Hippocampal formation (tissue), 2 donors: ENCODE measurements at places on chromosomes 2 and 18.

GRCh38 chr2:134391751-134392160 is 137.9 kb downstream of the MGAT5 start:
- DNase-seq, result no peak

- DNase-seq, result no peak
These were observed 54.7 kb upstream of the TGFA start for GRCh38 chr2:70608373-70608772.

DNA sequence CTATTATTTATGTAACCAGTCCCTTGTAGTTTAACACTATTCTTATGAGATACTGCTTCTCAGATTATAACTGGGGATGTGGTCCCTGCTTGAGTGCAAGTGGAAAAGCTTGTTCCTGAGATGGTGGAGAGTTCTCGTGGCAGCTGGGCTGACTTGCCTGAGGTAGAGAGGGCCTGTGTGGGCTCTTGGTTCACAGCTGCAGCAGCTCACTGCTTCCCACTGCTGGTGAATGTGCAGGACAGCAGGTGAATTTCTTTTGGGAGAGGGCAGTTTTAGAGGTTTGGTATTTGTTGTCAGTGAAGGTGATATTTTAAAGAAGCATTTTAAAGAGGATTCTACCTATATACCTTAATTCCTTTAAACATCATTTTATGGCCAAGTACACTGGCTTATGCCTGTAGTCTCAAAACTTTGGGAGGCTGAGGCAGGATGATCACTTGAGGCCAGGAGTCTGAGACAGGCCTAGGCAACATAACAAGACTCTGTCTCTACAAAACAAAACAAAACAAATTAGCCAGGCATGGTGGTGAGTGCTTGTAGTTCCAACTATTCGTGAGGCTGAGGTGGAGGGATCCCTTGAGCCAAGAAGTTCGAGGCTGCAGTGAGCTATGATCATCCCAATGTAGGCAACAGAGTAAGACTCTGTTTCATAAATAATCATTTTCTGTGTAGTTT is 94.8 kb downstream of the MTA3 start:
- peak; percentile 45 for DNase-seq

GRCh38 chr18:64180617-64181016 is 31.7 kb upstream of the LINC00305 start:
- no peak for DNase-seq

GRCh38 chr18:62523631-62524439 is 1.0 kb downstream of the ZCCHC2 start:
- no peak for DNase-seq

GRCh38 chr2:60534052-60534685 is 19.3 kb downstream of the BCL11A start:
- DNase-seq, result no peak
